ENCODE measurements at places on chromosomes 11 and 22. TPM values are rescaled to one million over a fixed set of nuclear protein-coding genes. Genes with fewer than 3 reads are reported as not detected.

POU2AF2 gene
- total RNA-seq = not detected

C11orf16 gene
- total RNA-seq = not detected

PLAAT4 gene
- total RNA-seq = 193 TPM

EEF1G gene
- total RNA-seq = 1,016 TPM

OR51I1 gene
- not detected for total RNA-seq

ACTN3 gene
- total RNA-seq = 0.12 TPM

OTOG gene
- not detected for total RNA-seq

NAT10 gene
- total RNA-seq = 93.6 TPM

OR2AG1 gene
- not detected for total RNA-seq

LGR4 gene
- total RNA-seq = not detected

ANKRD49 gene
- total RNA-seq = 23.7 TPM
